Cerebellar nuclear complex (tissue), 1 donor: ENCODE measurements at places on chromosomes 6 and 20.

DNA sequence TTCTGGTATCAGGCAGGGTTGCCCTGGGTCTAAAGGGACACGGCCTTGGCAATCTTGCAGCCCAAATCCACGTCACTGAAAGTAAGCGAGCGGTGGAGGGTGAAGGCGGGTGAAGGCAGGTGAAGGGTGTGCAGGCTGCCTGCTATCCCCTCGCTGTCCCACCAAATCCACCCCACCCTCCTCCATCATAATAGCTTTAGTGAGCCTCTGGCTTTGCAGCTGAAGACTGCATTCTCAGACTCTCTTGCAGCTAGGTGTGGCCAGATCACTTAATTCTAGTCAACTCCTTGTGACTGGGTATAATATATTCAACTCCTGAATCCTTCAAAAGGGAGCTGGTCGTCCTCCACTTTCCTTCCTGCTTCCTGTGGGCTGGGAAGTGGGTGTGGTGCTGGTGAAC lies 126.7 kb upstream of the TRAF3IP2 start:
- DNase-seq = no peak

- peak; percentile 13 for DNase-seq
These were observed 7.5 kb upstream of the GGTLC1 start for GRCh38 chr20:23995905-23996666.

DNA sequence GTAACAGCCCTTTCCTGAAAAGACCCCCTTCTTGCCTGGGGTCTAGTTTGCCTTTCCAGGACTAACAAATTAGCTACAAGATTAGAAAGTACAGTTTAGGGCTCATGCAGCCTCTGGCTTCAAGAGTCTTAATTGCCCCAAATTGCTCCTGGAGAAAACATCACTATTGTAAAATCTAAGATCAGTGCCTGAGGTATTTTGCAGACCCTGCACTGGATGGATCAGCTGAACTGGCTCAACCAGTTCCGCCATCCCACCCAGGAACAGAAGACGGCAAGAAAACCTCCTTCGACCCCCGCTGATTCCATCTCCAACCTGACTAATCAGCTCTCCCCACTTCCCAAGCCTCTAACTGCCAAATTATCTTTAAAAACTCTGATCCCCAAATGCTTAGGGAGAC lies 236.5 kb upstream of the KCNG1 start:
- no peak for DNase-seq

DNA sequence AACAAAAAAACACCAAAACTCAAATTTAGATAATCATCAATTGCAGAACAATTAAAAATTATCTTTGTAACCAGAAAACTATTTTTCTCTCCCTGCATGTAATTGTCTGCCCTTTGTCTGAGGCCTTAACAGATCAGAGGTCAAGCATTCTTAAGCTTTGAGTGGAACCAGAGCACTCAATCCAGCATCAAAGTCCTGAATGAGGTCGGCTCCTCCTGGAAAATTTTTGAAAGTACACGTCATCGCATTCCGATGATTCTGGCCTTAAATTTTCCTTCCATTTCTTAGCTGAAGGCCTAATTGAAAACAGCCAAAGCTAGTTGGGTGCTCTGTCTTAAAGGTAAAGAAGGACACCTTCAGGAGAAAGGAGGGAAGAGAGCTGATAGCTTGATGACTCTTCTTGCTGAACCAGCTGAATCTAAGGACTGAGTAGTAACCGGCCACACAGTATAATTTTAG lies 510.2 kb upstream of the SULF2 start:
- DNase-seq = no peak

GRCh38 chr20:5140195-5140594 lies 13.4 kb downstream of the CDS2 start:
- DNase-seq = no peak

DNA sequence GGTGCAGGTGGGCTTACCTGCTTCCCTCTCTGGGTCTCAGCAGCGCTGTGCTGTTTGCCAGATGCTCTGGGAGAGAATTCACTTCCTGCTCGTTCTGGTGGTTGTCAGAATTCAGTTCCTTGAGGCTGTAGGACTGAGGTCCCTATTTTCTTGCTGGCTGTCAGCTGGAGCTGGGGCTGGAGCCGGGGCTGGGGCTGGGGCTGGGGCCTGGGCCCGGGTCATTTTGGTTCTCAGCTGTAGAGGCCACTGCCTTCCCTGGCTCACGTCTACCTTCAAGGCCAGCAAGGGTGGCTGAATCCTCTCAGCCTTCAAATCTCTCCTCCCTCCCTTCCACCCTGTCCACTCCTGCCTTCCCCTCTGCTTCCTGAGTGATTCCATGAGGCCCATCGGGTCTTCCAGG lies 16.8 kb upstream of the PHACTR3 start:
- no peak for DNase-seq

GRCh38 chr6:2072453-2072852 lies 173.0 kb downstream of the GMDS start:
- no peak for DNase-seq
